ENCODE measurements at places on chromosomes 16 and 17.

GRCh38 chr17:28227316-28228108 lies 91.5 kb upstream of the TMEM97 start:
- peaks cover 47% of the 10 kb centered on the region for H3K27me3 ChIP-seq
- peak overlapping the region; percentile 67 for H3K4me3 ChIP-seq
- no peak overlapping the region for H3K27ac ChIP-seq
- H3K4me1 ChIP-seq: peaks cover 12% of the 10 kb centered on the region
- no peak for DNase-seq
- no peaks in the 10 kb centered on the region for H3K36me3 ChIP-seq

GRCh38 chr16:29977063-29977825 lies 3.6 kb downstream of the TAOK2 start:
- H3K4me3 ChIP-seq: peak overlapping the region; percentile 41
- H3K4me1 ChIP-seq: peaks cover 28% of the 10 kb centered on the region
- no peak for DNase-seq
- H3K27ac ChIP-seq: no peak overlapping the region
- no peaks in the 10 kb centered on the region for H3K27me3 ChIP-seq

DNA sequence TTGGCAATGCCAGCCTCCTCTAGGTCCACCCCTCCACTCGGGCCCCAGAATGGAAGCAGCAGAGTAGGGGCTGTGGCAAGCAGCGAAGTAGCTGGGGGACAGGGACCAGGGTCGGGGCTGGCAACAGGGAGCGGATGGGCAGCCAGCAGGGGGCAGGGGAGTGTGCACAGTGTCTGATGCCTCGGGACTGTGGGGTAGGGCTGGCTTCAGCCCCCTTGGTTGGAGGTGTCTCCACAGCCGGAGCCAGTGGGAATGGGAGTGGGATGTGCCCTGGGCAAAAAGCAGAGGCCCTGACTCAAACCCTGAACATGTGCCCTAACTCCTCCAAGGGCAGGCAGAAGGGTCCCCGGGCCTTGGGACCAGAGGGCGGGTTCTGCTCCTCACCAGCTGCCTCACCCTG lies 18.5 kb upstream of the ARHGAP27 start:
- H3K27ac ChIP-seq: no peak overlapping the region
- H3K4me1 ChIP-seq: peaks cover 11% of the 10 kb centered on the region
- peaks cover 23% of the 10 kb centered on the region for H3K36me3 ChIP-seq
- no peak for DNase-seq
- no peaks in the 10 kb centered on the region for H3K27me3 ChIP-seq

DNA sequence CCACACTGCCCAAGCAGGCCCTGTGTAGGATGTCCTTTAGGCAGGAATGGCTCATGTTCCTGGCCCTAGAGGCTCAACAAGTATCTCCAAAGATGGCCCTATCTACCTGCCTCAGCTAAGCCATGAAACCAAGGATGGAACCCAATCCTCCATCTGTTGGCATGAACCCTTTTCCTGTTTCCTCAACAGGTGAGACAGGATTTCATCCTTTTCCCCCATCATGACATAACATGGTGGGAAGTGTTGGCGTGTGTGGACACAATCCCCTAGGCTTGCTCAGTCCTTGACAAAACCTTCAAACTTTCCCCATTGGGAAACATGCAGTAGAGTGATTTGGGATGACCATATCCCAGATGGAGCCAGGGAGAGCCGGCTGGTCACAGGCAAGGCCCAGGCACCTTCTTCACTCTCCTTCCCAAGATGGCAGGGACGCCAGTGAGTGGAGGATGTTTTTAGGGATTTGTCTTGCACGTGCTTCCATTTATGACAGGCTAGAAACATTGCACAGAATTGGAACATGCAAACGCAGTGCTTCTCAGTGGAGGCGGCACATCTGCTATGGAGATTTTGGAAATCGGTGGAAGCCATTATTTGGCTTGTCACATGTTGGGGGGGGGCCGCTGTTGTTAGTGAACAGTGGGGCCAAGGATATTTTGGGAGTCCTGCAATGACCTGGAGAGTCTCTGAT lies 77.0 kb downstream of the MYH11 start:
- no peaks in the 10 kb centered on the region for H3K4me1 ChIP-seq
- H3K27me3 ChIP-seq: no peaks in the 10 kb centered on the region
- H3K4me3 ChIP-seq: no peak overlapping the region
- no peak overlapping the region for H3K27ac ChIP-seq
- no peak for DNase-seq

DNA sequence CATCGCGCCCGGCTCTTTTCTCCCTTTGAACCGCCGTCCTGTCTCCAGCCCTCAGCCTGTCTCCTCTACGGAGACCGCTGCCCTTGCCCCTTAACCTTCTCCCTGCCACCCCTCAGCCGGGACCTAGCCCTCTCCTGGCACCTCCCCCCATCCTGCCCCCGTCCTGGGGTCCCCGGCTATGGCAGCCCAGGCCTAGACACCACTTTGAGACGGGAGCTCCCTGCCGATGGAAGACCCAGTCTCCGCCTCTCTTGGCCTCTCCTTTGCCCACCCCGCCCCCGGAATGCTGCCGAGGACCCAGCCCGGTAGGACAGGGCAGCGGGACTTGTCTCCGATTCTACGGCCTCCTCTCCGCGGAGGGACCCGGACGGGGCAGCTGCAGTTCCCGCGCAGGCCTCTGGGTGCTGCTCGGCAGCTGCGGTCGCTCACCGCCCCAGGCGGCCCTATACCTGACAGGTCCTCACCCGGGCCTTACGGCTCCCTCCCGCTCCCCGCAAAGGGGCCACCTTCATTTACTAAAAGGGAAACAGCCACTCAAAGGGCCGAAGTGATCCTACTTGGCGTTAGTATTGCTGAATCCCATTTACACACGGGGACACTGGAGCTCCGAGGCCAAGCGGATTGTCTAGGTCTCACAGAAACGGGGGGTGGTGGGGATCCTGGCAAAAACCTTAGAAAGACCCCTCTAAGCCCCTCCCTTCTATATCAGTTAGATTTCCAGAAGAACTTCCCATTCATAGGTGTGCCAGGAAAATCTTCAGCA lies 32.6 kb upstream of the TAC4 start:
- H3K36me3 ChIP-seq: no peaks in the 10 kb centered on the region
- no peaks in the 10 kb centered on the region for H3K4me1 ChIP-seq
- H3K4me3 ChIP-seq: no peak overlapping the region
- H3K27me3 ChIP-seq: peaks cover 43% of the 10 kb centered on the region
- DNase-seq: peak; percentile 67

GRCh38 chr17:12953156-12953555 lies 64.7 kb downstream of the ELAC2 start:
- no peaks in the 10 kb centered on the region for H3K36me3 ChIP-seq
- DNase-seq: no peak
- H3K4me3 ChIP-seq: no peak overlapping the region

- H3K4me1 ChIP-seq: no peaks in the 10 kb centered on the region
- H3K27me3 ChIP-seq: no peaks in the 10 kb centered on the region
- no peak overlapping the region for H3K4me3 ChIP-seq
- DNase-seq: no peak
- no peak overlapping the region for H3K27ac ChIP-seq
Observed at GRCh38 chr16:71344315-71344905, 14.1 kb upstream of the CALB2 start.

DNA sequence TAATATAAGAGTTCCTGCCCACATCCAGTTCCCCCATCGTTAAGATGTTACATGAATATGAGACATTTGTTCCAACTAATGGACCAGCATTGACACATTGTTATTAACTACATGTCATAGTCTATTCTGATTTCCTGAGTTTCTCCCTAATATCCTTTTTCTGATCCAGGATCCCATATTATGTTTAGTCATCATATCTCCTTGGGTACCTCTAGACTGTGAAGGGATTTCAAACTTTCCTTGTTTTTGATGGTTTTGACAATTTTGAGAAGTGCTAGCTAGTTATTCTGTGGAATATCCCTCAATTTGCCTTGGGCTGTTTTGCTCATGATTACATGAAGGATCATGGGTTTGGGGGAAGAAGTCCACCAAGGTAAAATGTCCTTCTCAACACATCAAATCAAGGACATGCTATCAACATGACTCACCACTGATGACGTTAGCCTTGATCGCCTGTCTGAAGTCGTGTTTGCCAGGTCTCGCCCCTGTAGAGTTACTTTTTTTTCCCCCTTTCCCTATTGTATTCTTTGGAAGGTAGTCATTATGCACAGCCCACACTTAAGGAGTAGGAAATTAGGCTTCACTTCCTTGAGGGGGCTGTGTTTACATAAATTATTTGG lies 42.5 kb downstream of the CACNG3 start:
- no peak overlapping the region for H3K4me3 ChIP-seq
- H3K27ac ChIP-seq: no peak overlapping the region
- peaks cover 2% of the 10 kb centered on the region for H3K27me3 ChIP-seq
- DNase-seq: no peak

DNA sequence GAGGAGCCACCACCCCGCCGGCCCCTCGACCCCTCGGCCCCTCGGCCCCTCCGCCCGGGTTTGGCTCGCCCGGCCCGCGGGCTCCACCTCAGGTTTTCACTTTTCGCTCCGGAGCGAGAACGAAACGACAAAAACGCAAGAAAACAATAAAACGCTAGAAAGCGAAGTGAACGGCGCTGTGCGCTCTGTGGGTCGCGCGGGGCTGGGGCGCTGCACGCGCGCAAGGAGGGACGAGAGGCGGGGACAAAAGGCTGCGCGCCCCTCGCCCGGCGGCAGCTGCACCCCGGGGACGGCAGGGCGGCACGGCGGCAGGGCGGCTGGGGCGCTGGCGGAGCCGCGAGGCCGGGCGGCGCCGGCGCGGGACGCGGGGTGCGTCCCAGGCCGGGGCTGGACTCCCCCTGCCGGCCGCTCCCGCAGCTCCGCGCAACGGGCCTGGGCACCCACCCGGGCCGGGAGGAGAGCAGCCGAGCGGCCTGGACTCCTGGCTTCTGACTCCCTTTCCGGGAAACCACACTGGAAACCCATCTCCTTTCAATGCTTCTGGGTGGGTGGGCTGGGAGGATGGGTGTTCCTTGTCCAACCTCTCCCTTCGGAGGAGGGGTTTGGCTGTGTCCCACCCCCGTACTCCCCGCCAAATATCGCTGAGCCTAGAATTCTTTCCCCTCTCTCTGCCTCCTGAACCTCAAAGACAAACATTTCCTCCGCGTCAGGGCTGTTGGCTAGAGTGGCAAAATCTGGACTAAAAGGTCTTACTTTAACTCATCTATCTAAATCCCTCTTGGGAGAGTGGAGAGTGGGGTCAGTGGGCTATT lies 9.9 kb downstream of the TBX2 start:
- peak overlapping the region; percentile 65 for H3K4me3 ChIP-seq
- H3K27ac ChIP-seq: no peak overlapping the region
- no peaks in the 10 kb centered on the region for H3K36me3 ChIP-seq
- peaks cover 11% of the 10 kb centered on the region for H3K4me1 ChIP-seq
- H3K27me3 ChIP-seq: peaks cover 63% of the 10 kb centered on the region

- H3K4me1 ChIP-seq: peaks cover 11% of the 10 kb centered on the region
- H3K27me3 ChIP-seq: no peaks in the 10 kb centered on the region
- H3K4me3 ChIP-seq: no peak overlapping the region
- peak overlapping the region; percentile 32 for H3K27ac ChIP-seq
- H3K36me3 ChIP-seq: no peaks in the 10 kb centered on the region
Observed at GRCh38 chr16:57500578-57501111, 14.4 kb upstream of the DOK4 start.

- no peaks in the 10 kb centered on the region for H3K36me3 ChIP-seq
- DNase-seq: no peak
- H3K27ac ChIP-seq: no peak overlapping the region
- no peaks in the 10 kb centered on the region for H3K27me3 ChIP-seq
Observed at GRCh38 chr17:78854508-78854907, 13.9 kb upstream of the USP36 start.

DNA sequence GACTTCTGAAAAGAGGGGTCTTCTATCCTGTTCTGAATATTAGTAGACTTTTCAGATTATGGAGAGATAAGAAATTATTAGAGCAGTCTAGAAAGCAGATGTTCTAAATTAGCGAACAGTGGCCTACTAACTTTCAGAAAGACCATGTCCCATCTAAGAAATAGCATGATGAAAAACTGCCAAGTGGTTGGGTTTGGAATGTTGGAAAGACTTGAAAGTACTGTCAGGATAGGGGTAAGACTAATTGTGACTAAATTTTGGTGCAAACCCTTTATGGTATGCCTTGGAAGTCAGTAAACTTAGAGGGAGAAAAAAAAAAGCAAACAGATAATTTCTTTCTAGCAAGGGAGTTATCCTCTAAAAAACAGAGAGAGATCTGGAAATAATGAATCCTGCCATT lies 41.1 kb downstream of the TANGO6 start:
- no peak overlapping the region for H3K27ac ChIP-seq
- H3K4me3 ChIP-seq: no peak overlapping the region
- H3K36me3 ChIP-seq: peaks cover 12% of the 10 kb centered on the region
- no peaks in the 10 kb centered on the region for H3K27me3 ChIP-seq
- no peaks in the 10 kb centered on the region for H3K4me1 ChIP-seq

DNA sequence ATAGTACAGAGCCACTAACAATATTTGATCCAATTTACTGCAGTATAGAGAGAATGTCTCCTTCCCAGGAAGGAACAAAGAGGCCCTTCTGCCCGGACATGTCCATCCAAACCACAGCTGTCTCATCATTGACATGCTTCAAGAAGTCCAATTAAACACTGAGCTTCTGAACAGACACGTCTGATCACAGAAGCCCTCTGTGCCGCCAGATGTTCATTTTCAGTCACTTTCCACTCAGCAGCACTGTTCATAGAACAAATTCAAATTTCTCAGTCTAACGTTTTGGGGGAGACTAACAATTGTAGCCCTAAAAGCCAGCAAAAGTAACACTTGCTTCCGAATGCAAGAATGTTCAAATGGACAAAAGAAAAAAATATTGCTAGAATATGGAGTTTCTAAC lies 15.3 kb downstream of the ZC3H7A start:
- H3K27ac ChIP-seq: peak overlapping the region; percentile 99
- peak overlapping the region; percentile 82 for H3K4me3 ChIP-seq
- no peaks in the 10 kb centered on the region for H3K27me3 ChIP-seq
- peaks cover 44% of the 10 kb centered on the region for H3K4me1 ChIP-seq
- DNase-seq: no peak

DNA sequence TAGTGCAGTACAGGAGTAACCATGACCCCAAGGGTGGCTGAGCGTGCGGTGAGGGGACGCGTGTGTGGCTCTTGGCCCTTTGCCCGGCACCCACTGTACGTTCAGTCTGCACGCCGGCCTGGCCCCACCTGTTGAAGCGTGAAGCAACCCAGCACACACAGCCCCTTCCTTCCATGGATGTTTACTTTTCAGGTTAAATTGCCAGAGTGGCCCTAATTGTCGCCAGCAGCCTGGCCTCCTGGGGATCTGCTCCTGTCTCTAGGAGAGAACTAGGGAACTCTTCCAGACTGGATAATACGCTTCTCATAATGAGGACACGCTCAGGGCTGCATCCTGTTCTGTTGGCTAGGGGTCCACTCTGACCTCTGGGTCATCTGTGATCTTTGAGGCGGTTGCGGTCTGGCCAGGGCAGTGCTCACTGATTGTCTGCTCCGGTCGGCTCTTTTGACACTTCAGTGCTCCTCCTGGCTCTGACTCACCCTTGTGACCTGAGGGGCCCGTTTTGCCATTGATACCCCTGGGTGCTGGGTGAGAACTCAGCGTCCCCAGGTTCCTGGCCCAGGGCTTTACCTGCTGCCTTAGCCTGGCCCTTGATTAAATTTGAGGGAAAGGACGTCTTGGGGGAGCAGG lies 27.7 kb downstream of the TPSG1 start:
- no peaks in the 10 kb centered on the region for H3K36me3 ChIP-seq
- no peaks in the 10 kb centered on the region for H3K4me1 ChIP-seq
- no peak overlapping the region for H3K27ac ChIP-seq
- DNase-seq: no peak
- H3K27me3 ChIP-seq: no peaks in the 10 kb centered on the region

DNA sequence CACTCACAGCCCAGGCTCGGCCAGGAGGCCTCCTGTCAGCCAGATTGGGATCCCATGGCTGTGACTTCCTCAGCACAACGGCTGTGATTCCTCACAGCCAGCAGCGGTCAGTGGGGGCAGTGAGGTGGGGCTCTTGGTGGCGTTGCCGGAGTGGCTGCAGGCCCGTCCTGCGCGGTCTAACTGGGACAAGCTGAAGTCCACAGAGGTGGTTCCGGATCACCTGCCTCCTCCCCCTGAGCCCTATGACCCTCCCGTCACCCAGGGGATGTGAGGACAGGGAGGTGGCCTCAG lies 34.4 kb upstream of the MLKL start:
- no peaks in the 10 kb centered on the region for H3K36me3 ChIP-seq
- no peaks in the 10 kb centered on the region for H3K4me1 ChIP-seq
- no peak overlapping the region for H3K27ac ChIP-seq
- DNase-seq: no peak
